ENCODE measurements at places on chromosomes 2 and 18.

DNA sequence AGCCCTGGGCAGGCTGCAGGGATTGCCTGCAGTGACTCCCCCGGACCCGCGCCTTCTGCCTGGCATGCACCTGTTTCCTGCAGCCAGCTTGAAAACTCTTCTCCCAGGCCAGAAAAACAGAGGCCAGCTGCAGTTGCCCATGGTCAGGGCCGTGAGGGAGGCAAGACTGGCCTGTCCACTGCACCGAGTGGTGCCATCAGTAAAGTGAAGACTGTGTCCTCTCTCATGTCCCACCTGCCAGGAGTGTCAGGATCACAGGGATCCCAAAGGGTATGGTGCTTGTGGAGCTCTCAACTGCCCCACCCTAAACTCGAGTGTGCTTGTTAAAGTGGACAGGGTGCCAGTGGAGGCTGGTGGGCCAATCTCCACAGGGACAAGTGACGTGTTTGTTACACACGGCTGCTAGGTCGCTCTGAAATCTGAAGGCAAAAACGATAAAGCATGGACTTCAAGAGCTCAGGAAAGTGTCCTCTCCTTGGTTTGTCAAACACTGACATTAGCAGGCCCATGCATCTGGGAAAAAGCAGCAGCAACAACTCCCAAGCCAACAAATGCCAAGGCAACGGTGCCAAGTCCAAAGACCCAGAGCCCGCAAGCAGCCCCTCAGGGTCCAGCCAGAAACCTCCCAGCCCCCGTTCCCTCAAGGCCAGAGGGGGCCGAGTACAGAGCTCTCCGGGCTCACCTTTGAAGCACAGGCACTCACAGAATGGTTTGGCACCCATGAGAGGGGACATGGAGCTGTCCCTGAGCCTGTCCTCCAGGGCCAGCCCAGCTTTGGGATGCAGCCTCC, 213.2 kb downstream of the HDAC4 start:
- peaks cover 22% of the 10 kb centered on the region for H3K36me3 ChIP-seq
- H3K4me1 ChIP-seq: no peaks in the 10 kb centered on the region
- H3K27me3 ChIP-seq: no peaks in the 10 kb centered on the region
- no peak overlapping the region for H3K27ac ChIP-seq

DNA sequence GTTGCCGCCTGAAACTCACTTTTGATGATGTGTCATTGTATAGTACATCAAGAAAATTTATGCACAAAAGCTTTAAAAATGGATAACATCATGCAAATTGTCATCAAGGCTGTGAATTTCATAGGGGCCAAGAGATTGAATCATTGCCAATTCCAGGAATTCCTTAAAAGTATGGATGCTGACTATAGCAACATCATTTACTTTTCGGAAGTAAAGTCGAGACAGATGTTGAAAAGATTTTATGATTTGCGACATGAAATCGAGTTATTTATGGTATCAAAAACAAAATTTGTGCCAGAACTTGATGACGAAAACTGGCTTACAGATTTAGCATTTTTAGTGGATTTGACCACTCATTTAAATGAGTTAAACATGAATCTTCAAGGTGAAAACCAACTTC, 56.3 kb downstream of the ASB1 start:
- no peaks in the 10 kb centered on the region for H3K27me3 ChIP-seq
- peaks cover 8% of the 10 kb centered on the region for H3K36me3 ChIP-seq
- H3K4me3 ChIP-seq: no peak overlapping the region
- H3K27ac ChIP-seq: no peak overlapping the region

DNA sequence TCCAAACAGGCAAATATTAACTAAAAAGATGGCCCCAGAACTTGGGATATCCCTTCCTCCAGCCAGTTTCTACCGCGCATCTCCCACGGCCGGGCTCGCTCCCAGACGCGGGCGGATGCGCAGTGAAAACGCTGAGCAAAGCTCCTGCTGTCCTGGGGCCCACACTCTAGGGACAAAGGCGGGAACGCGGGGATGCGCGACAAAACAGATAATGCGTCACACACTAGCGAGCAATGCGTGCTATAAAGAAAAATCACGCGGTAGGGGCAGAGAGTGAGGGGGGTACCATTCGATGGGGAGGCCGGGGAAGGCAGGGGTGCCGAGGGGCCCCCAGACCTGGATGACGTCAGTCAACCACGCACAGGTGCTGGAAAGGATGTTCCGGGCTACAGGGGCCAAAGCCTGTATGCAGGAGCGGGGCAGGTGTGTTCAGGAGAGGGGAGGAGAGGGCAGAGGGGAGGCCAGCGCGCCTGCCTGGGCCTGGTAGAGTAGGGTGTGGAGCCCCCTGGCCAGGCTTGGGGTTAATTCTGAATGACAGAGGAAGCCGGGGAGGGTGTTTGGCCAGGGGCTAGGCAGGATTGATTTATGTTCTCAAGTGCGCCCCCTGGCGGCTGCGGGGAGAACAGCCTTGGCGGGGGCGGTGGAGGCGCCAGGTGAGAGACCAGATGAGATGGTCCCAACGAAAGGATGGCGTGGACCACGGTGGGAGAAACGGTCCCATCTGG, 14.9 kb upstream of the ITM2C start:
- H3K4me3 ChIP-seq: no peak overlapping the region
- H3K27ac ChIP-seq: no peak overlapping the region

DNA sequence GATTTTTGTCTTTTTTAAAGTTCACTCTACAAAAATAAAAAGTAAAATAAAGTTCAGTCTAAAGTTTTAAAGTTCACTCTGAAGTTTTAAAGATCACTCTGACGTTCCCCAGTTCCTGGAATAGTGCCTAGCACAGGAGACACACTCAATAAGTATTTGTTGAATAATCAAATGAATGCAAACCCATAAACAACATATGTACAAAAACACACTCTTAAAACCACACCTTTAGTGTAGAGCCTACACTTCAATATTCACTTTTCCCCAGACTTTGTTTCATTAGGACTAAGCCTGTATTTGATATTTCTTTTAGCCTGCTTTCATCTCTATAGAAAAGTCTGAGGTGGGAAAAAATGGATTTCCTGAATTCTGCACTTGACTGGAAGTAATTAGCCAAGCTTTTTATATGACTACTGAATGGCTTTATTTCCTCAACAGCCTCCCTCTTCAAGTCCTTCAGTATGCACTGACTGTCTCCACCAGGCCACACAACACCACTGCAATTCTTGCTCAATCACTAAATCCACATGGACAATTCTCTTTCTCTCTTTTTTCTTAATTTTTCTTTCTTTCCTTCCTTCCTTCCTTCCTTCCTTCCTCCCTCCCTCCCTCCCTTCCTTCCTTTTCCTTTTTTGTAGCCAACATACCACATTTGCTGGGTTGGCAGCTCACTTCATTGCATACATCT, 104.6 kb downstream of the SS18 start:
- no peaks in the 10 kb centered on the region for H3K27me3 ChIP-seq
- DNase-seq: no peak
- H3K4me1 ChIP-seq: peaks cover 13% of the 10 kb centered on the region

GRCh38 chr2:147463881-147464520, 380.8 kb upstream of the ACVR2A start:
- DNase-seq: no peak
- no peaks in the 10 kb centered on the region for H3K36me3 ChIP-seq
- H3K27me3 ChIP-seq: no peaks in the 10 kb centered on the region
- H3K4me1 ChIP-seq: no peaks in the 10 kb centered on the region
- no peak overlapping the region for H3K27ac ChIP-seq

- DNase-seq: no peak
- H3K4me3 ChIP-seq: no peak overlapping the region
- H3K36me3 ChIP-seq: no peaks in the 10 kb centered on the region
- no peaks in the 10 kb centered on the region for H3K4me1 ChIP-seq
- peaks cover 5% of the 10 kb centered on the region for H3K27me3 ChIP-seq
Measured at GRCh38 chr2:137262594-137262993, 497.2 kb downstream of the THSD7B start.

GRCh38 chr2:102357937-102358336, 2.3 kb downstream of the IL18R1 start:
- no peaks in the 10 kb centered on the region for H3K36me3 ChIP-seq
- peaks cover 7% of the 10 kb centered on the region for H3K4me1 ChIP-seq
- H3K27ac ChIP-seq: no peak overlapping the region
- DNase-seq: no peak
- H3K27me3 ChIP-seq: peaks cover 13% of the 10 kb centered on the region

DNA sequence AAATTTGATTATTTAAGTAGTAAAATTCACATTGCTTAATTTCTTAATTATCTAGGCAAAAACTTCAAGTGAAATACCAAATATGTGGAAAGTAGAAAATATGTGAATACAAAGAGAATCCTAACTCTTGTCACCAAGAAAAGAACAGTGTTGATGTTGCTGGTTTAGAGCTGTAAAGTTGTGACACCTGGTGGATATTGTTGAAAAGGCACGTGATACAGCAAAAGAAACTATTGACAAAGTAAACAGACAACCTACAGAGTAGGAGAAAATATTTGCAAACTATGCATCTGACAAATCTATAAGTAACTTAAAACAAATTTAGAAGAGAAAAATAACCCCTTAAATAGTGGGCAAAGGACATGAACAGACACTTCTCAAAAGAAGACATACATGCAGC, 25.6 kb upstream of the ZC3H15 start:
- DNase-seq: no peak
- H3K27me3 ChIP-seq: no peaks in the 10 kb centered on the region
- H3K4me1 ChIP-seq: no peaks in the 10 kb centered on the region

- peaks cover 33% of the 10 kb centered on the region for H3K36me3 ChIP-seq
- no peak overlapping the region for H3K4me3 ChIP-seq
- no peak overlapping the region for H3K27ac ChIP-seq
- peaks cover 39% of the 10 kb centered on the region for H3K4me1 ChIP-seq
- H3K27me3 ChIP-seq: no peaks in the 10 kb centered on the region
Measured at GRCh38 chr2:109372614-109373013, 241.2 kb downstream of the SEPTIN10 start.

DNA sequence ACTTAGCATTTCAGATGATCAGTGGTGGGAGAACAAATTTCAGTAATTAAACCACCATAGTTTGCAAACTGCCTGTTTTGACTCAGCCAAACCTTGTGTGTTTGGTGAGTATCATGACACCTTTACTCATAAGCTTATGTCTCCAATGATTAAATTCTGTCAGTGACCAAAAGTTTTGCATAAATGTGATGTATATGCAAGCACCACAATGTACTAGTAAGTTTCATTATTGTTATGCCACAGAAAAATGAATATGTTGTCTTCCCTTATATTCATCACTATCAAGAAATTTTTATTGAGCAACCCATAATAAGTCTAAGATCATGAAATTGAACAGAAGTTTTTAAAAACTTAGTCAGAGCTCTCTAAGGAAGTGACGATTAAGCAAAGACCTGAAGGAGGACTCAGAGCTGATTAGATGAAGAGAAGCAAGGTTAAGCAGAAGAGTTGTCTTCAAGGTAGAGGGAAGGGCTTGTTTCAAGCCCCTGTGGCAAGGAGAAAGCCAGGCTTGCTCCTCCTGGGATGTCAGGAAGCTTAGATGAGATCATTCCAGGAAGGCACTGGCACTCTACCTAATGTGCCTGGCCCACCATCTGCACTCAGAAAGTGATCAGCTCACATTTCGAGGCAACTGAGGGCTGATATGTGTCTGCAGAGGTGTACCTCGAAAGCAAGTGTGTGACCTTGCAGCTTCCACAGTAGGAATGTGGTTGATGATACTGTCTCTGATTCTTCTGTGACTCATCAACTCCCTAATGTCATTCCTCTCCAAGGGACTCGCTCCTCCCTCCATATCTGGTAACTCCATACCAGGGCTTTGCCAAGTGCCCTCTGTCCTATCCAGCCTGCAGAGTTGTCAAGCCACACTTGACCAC, 54.7 kb downstream of the KCTD18 start:
- peak overlapping the region; percentile 49 for H3K27ac ChIP-seq
- H3K4me1 ChIP-seq: peaks cover 16% of the 10 kb centered on the region
- DNase-seq: no peak
- peaks cover 15% of the 10 kb centered on the region for H3K36me3 ChIP-seq
- no peak overlapping the region for H3K4me3 ChIP-seq

DNA sequence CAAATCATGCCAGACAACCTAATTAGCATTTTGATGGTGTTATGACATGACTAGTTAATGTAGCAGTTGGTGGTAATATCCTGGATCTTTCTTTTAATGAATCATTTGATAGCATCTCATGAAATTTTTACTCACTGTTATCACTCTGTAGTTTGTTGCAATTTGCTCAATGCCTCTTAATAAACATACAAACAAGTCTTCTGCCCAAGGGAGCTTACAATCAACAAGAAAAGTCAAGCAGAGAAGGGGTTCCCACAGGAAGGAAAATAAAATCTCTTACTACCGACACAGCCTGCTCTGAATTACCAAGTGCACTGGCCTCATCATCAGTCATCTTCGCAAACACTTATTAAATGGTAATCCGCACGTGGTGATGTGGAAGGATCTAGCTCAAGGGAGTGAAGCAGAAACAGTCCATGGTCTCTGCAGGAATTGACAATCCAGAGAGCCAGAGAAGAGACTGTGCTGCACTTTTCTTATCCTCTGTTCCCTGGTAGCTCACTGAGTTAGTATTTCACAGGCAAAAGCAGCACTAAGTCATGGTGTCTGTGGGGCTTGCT, 263.5 kb downstream of the EPHA4 start:
- no peaks in the 10 kb centered on the region for H3K27me3 ChIP-seq
- no peak for DNase-seq
- no peaks in the 10 kb centered on the region for H3K36me3 ChIP-seq
- no peak overlapping the region for H3K27ac ChIP-seq
